ENCODE measurements at places on chromosomes 16 and 17.

DNA sequence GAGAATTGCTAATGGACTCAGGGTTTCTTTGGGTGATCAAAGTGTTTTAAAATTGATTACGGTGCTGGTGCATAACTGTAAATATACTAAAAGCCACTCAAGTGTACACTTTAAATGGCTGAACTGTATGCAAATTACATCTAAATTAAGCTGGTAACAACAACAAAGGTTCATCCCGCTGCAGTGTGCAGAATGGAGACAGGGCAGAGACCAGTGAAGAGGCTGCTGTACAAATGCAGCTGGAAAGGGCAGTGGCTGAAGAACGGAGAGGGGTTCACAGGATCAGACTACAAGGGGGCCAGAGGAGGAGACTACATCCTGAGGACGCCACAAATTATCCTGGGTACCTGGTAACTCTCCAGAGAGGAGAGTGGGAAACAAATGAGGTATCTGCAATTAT lies 9.0 kb upstream of the ITGAE start:
- no peak for DNase-seq

GRCh38 chr17:37844158-37844976 lies 79.8 kb upstream of the TBC1D3K start:
- DNase-seq: no peak

- no peak for DNase-seq
Observed at GRCh38 chr17:70024253-70024652, 50.8 kb upstream of the KCNJ16 start.

- DNase-seq: no peak
Observed at GRCh38 chr16:30122604-30123160, 338 bp downstream of the MAPK3 start.

GRCh38 chr16:80144191-80144590 lies 396.6 kb upstream of the DYNLRB2 start:
- no peak for DNase-seq

DNA sequence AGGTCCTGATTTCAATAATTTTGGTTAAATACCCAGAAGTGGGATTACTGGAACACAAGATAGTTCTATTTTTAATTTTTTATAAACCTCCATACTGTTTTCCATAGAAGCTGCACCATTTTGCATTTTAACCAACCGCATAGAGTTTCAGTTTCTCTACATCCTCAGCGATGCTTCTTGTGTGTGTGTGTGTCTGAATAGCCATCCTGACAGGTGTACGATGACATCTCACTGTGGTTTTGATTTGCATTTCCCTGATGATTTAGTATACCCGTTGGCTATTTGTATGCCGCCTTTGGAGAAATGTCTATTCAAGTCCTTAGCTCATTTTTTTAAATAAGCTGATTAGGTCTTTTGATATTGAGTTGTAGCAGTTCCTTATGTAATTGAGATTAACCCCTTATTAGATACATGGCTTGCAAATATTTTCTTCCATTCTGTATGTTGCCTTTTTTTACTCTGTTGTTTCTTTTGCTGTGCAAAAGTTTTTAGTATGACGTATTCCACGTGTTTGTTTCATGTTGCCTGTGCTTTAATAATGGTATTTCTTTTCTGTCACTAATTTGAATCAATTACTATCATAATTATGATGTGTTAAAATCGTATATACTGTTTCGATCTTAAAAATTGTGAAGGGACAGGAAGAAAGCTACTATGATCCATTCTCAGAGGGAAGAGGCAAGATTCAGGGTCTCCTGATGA lies 227.2 kb upstream of the MON1B start:
- DNase-seq: no peak

DNA sequence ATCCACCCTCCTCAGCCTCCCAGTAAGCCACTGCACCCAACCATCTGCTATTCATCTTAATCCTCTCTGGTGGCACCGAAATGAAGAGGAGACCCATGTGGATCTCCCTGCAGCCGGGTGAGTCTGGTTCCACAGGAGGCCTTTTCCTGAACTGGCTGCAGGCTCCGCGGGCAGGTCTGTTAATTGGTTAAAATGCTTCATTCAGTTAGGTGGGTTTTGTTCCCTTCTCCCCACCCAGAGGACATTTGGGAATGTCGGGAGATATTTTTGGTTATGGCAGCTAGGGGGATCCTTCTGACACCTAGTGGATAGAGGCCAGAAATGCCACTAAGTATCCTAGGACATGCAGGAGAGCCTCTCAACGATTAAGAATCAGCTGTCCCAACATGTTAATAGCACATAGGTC lies 16.7 kb downstream of the C16orf54 start:
- DNase-seq: peak; percentile 77
